ENCODE measurements at places on chromosomes 1 and 21.

- DNase-seq = no peak
These were observed 17.3 kb downstream of the DDR2 start for GRCh38 chr1:162649583-162649982.

DNA sequence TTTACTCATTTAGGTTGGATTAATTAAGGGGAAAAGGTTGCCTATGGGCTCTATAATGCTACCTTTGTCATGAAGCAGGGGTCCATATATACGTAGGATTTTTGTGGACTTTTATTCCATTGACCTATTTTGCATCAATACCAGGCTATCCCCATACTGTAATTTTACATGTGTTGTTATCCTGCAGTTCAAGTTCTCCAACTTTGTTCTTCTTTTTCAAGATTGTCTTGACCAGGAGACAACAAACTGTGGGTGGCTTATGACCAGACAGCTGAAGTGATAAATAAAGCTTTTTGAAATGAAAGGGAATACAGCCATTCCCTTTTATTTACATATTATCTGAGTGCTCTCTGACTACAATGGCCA, 345.7 kb downstream of the BARHL2 start:
- DNase-seq = no peak

DNA sequence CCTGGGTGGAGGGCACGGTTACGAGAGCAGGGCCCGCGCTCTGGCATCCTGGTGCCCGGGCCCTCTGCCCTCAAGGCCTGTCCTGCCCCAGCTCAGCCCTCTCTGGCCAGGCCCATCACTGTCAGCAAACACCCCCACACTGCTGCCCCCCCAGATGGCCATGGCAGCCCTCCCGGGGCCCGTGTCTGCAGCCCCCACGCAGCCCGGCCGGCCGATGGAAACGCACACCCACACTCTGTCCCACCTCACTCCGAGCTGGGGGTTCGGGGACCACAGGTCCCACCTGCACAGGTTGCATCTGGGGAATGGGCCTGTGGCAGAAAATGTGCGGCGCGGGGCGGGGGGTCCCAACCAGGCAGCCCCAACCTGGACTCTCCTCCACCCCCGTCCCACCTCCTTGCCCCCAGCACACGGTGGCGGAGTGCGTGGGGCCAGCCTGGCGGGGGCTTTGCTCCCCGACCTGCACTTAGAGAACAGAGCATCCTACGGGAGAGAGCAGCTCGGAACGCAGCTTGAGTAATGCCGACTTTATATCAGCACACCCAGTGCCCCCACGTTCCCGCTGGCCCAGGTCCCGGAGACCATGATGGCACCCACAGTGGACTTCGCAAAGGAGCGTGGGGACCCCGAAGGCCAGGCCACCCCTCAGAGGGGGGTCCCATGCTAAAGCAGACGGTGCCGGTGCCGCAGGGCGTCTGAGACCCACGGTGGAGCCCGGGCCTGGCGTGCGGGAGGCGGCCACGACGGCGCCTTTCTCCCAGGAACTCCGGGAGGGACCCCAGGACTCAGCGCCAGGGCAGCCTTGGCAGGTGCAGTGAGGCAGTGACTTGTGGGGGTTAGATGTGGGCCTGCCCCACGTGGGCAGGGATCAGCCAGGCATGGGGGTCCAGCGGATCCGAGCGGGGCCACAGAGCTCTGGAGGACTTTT, 7.5 kb upstream of the RNF223 start:
- DNase-seq = no peak

GRCh38 chr1:245156736-245157505, 2.1 kb downstream of the KIF26B start:
- no peak for DNase-seq

- DNase-seq = no peak
These were observed 80.3 kb downstream of the PROX1 start for GRCh38 chr1:214067853-214068703.

GRCh38 chr1:178768423-178768822, 43.4 kb downstream of the RALGPS2 start:
- peak; percentile 8 for DNase-seq

- DNase-seq = no peak
These were observed 848 bp downstream of the DNM3 start for GRCh38 chr1:171841931-171842761.

GRCh38 chr1:84619383-84620102, 45.3 kb upstream of the CTBS start:
- peak; percentile 40 for DNase-seq

DNA sequence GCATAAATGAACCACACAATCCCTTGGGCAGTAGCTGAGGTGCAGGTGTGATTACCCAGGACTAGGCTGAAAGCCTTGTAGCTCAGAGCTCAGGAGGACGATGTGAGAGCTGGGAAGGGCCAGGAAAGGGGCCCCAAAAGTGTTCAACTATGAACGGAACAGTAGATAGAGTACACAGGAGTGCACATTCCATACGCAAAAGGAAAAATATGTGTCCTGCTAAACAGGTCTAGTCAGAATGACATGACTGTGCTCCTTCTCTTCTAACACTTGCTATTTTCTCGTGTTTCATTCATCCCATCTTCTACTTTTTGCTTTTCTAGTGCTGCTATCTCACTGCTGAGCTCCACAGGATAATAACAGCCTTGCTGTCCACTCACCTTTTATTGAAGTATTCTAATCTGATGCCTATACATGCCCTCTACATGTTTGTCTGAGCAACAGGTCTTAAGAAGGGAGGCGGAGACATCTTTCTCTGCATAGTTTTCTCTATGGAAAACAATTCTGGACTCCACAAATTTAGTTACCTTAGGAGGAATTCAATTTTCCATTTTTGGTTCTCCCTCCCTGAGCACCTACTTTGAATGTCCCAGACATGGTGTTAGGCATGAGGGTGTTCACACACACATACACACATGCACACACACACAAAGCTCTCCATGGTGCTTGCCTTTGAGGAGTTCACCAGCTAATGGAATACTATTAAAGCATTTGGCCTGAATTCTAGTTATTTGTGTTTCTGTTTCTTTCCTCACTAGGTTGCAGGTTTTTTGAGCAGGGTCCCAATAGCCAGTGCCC, 3.4 kb downstream of the S100A10 start:
- DNase-seq = no peak

DNA sequence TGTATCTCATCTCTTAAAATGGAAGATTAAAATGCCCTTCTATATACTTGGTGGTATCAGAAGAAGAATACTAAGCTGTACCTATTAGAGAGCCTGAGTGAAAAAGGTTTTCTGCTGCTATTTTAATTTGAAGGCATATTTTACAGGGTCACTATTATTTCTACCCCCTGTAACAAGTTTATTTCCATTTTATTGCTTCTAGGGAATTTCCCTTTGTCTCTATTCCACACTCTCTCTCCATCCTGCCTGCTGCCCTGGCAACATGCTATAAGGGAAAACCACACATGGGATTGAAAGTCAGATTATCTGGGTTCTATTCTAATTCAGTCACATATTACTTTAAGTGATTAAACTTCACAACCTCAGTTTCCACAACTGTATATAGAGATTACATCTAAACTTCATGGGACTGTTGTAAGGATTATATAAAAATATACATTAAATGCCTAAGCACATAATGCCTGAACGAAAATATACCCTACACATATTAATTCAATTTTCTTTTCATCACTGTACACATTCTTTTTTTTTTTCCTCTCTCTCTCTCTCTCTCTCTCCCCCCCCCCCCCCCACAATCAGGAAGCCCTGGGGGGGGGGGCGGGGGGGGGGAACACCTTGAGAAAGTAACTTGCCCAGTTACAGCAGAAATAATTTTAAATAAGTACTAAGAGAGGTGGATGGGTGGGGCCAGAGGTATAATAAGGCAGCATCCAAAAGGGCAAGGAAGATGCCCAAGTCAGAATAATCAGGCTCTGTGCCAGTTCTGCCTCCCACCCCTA, 51.5 kb downstream of the LUZP1 start:
- no peak for DNase-seq

DNA sequence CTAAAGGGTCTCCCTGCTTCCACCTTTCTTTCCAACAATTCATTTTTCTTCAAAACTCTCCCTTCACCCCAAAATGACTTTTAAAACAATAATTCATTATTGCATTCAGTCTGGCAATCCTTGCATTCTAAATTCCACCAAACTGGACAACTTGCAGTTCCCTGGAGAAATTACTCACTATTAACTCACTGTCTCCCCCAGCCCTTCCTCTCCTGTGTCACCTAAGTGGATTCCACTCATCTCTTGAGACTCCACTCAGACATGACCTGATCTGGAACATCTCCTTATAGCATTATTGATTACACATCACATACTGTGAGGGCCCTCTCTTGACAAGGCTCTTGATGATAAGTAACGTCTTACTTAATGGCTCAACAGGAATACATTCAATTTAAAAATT, 257.1 kb downstream of the BRINP2 start:
- DNase-seq = no peak

- no peak for DNase-seq
These were observed 319.5 kb upstream of the USP24 start for GRCh38 chr1:55534565-55535121.

DNA sequence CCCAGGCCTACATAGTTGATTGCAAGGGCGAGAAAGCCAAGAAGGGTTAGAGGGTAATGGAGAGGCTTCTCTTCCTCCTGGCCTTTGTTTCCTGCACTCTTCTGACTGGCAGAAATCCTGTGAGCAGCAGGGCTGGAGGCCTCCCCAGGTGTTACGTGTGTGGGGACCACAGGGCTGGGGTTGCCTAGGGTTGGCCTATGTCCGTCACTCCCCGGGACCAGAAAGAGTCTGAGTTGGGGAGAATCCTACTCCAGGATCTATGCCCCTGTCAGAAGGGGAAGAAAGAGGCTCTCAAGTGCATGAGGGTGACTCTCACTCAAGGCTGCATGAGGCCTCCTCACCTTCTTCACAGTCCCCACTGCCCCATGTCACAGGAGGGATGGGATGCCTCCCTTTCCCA, 38.5 kb downstream of the IGFN1 start:
- no peak for DNase-seq

DNA sequence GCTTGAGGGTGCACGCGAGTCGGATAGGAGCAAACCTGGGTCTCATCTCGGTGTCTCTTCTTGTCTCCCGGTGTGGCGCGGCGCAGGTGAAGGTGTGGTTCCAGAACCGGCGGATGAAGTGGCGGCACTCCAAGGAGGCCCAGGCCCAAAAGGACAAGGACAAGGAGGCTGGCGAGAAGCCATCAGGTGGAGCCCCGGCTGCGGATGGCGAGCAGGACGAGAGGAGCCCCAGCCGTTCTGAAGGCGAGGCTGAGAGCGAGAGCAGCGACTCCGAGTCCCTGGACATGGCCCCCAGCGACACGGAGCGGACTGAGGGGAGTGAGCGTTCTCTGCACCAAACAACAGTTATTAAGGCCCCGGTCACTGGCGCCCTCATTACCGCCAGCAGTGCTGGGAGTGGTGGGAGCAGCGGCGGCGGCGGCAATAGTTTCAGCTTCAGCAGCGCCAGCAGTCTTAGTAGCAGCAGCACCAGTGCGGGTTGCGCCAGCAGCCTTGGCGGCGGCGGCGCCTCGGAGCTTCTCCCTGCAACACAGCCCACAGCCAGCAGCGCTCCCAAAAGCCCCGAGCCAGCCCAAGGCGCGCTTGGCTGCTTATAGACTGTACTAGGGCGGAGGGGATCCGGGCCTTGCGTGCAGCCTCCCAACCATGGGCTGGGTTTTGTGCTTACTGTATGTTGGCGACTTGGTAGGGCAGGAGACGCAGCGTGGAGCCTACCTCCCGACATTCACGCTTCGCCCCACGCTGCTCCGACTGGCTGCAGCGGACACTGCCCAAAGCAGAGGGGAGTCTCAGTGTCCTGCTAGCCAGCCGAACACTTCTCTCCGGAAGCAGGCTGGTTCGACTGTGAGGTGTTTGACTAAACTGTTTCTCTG, 5.1 kb downstream of the HLX start:
- DNase-seq = no peak

GRCh38 chr1:7257225-7257624, 472.0 kb downstream of the CAMTA1 start:
- DNase-seq = no peak

DNA sequence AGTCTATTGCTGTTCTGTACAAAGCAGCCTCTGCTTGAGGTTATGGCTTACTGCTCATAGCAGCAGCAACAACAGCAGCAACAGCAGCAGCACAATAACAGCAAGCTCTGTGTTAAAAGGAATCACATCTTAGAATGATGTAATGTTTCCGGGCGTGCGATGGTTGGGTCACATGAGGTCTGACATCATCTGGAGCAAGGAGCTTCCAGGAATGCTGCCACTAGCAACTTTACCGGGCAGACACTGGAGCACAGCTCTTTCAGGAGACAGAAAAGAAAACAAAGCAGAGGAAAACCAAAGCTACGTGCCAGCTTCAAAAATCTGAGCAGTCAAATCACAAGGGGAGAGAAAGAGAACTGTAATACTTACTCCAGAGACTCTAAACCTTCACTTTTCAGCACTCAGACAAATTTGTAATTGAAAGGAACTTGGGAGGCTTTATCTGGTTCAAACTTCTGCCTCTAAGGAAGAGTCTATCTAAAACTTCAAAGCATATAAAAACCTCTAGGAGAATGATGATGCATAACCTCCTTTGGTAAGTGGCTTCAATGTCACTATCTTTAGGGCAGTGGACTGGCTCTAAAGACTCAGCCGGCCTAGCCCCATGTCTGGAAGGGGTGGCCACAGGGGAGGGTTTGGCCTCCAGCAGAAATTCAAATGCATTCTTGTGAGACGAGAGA, 28.3 kb upstream of the RAB3GAP2 start:
- no peak for DNase-seq

DNA sequence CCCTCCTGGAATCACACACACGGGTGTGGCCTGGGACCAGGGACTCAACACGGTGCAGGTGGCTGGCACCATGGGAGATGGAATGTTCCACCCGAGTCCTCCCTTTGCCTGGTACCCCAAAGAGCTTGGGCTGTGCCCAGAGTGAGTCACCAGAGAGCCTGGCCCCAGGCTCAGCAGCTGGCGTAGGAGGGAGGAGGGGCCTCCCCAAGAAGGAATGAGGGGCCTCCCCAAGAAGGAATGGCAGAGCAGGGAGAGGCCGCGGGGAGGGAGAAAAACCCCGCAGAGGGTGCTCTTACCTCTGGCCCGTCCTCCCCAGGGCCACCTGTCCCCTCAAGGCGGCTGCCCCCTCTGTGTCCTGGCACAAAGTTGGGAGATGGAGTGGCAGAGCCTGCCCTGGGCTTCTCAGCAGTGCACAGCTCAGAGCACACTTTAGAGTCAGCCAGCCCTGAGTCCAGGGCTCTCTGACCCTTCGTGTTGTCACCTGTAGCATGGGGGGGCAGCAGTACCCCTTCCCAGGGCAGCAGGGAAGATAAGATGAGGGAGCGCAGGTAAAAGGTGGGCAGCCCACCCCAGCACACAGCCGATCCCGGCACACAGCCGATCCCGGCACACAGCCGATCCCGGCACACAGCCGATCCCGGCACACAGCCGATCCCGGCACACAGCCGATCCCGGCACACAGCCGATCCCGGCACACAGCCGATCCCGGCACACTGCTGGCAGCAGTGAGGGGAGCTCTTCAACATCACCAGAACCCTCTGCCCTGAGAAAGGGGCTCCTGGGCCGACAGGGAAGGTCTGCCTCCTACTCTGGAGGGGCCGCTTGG, 20.2 kb upstream of the KCNAB2 start:
- DNase-seq = no peak
